ENCODE measurements at places on chromosomes 7 and 10.

- no peak for DNase-seq
Observed at GRCh38 chr7:140061607-140061930, 1.2 kb downstream of the PARP12 start.

GRCh38 chr7:4725850-4726450 lies 43.9 kb downstream of the FOXK1 start:
- no peak for DNase-seq

DNA sequence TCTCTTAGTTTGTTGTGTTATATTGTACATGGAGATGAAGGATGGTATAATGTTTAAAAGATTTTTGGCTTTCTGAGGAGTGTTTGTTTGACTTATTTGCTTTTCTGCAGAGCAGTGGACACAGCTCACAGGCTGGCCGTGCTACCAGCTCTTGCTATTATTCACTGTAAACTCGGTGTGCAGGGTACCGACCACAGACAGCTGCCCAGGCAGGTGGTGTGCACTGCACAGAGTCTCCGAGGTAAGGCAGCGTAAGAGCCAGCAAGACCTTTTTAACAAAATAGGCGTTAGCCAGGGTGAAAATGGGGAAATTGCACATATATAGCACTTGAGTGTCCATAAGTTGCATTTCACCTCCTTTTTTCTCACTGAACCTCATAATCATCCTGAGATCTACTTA lies 438.0 kb downstream of the CNTNAP2 start:
- DNase-seq = no peak

- no peak for DNase-seq
Observed at GRCh38 chr7:39463252-39463651, 103.0 kb upstream of the YAE1 start.

All from stimulated activated CD4-positive, alpha-beta T cell treated with anti-CD3 and anti-CD28 coated beads, Interleukin-1b, Interleukin-23, amount 100 ng/mL, for 1 hour (primary cell).